Subcutaneous preadipocyte (primary cell): ENCODE measurements at places on chromosomes 16 and 17. TPM values are rescaled to one million over a fixed set of nuclear protein-coding genes. Genes with fewer than 3 reads are reported as not detected.

PIPOX gene
- total RNA-seq: 1.4 and 1.5 TPM in 2 replicates

MAF gene
- total RNA-seq: 1.2 and 18.7 TPM in 2 replicates

NPIPA5 gene
- total RNA-seq: under 0.01 TPM in 1 of 2 replicates, not detected in the other

AGRP gene
- not detected in 2 replicates for total RNA-seq

KRTAP4-4 gene
- not detected in 2 replicates for total RNA-seq

CCL8 gene
- total RNA-seq: not detected in 2 replicates

RHBDL1 gene
- 0.39 and 1.8 TPM in 2 replicates for total RNA-seq

CACNG5 gene
- total RNA-seq: not detected in 2 replicates

GABARAP gene
- 110 and 194 TPM in 2 replicates for total RNA-seq

TPSD1 gene
- not detected in 2 replicates for total RNA-seq

SALL1 gene
- 1.1 and 1.8 TPM in 2 replicates for total RNA-seq

CSH1 gene
- not detected in 2 replicates for total RNA-seq

KRT27 gene
- not detected in 2 replicates for total RNA-seq

USP6 gene
- not detected in 2 replicates for total RNA-seq

KRTAP4-3 gene
- total RNA-seq: not detected in 2 replicates

KRT39 gene
- not detected in 2 replicates for total RNA-seq

TLCD3A gene
- 33.2 and 38.6 TPM in 2 replicates for total RNA-seq
